ENCODE measurements at places on chromosomes 2 and 18.

DNA sequence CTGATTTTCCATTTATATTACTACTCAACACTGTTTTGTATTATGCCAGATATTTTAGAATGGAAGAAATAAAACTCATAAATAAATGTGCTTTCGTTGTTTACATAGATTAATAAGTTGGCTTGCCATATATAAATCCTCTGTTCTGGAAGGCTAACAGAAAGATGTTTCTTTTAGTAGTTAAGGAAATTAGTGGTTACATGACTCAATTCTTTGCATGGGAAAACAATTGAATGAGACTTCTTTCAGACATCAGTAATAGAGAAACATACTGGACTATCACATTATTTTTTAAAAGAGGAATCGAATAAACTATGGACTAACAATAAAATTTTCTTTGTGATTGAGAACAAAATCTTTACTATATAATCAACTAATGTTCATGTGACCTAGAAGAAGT is 336.5 kb downstream of the KCNS3 start:
- no peak overlapping the region for H3K4me3 ChIP-seq
- H3K27ac ChIP-seq = no peak overlapping the region
- no peaks in the 10 kb centered on the region for H3K36me3 ChIP-seq
- no peaks in the 10 kb centered on the region for H3K4me1 ChIP-seq
- H3K27me3 ChIP-seq = no peaks in the 10 kb centered on the region

DNA sequence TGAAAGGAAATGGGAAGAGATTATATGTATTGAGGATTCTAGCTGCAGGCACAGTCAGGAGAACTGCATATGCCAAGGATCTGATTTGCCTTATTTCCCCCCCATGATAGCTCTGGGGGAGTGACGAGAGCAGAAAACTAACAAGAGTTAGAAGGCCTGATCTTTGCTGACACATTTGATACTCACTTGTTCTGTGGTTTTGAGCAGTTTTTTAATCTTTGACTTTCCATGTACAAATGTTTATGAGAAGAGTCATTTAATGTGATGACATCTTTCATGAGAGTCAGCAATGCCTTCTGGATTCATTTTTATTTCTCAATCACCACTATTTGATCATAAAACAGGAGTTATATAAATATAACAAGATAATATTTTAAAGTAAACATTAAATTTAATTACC is 12.7 kb upstream of the SERPINB7 start:
- H3K4me3 ChIP-seq = no peak overlapping the region
- H3K4me1 ChIP-seq = no peaks in the 10 kb centered on the region
- no peak overlapping the region for H3K27ac ChIP-seq

GRCh38 chr2:70922235-70923234 is 13.2 kb upstream of the ATP6V1B1 start:
- no peak for DNase-seq
- no peak overlapping the region for H3K27ac ChIP-seq
- no peaks in the 10 kb centered on the region for H3K4me1 ChIP-seq
- H3K27me3 ChIP-seq = peaks cover 11% of the 10 kb centered on the region
- no peaks in the 10 kb centered on the region for H3K36me3 ChIP-seq
- H3K4me3 ChIP-seq = no peak overlapping the region

DNA sequence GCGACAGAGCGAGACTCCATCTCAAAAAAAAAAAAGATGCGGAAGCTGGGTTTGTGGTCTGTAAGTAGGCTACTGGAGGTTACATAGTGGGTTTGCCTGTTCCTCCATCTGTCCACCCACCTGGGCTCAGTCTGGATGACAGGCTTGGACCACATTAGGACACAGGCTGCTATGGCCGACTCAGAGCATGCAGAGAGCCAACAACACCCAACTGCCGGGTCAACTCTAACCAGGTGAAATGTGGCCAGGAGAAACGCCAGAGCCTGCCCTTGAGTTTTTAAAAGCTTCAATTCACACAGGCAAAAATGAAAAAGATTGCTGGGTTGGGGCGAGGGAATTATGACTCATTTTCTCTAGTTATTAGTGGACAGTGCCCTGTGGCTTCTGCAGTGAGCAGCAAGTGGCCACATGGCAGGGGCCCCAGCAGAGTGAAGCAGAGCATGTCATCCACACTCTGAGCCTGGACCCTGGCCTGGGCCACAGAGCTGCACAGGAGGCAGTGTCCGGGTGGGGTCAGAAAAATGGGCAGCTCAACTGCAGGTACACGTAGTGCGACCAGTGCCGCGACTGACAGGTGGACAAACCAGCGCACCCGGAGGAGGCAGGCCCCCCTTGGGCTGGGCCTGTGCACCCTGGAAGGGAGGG is 67.4 kb downstream of the BIN1 start:
- no peaks in the 10 kb centered on the region for H3K27me3 ChIP-seq
- H3K36me3 ChIP-seq = no peaks in the 10 kb centered on the region
- H3K4me3 ChIP-seq = no peak overlapping the region
- peaks cover 12% of the 10 kb centered on the region for H3K4me1 ChIP-seq

- no peaks in the 10 kb centered on the region for H3K27me3 ChIP-seq
- no peaks in the 10 kb centered on the region for H3K36me3 ChIP-seq
- no peak overlapping the region for H3K27ac ChIP-seq
- no peaks in the 10 kb centered on the region for H3K4me1 ChIP-seq
- H3K4me3 ChIP-seq = no peak overlapping the region
Measured at GRCh38 chr2:209323738-209324137, 100.1 kb upstream of the MAP2 start.

GRCh38 chr2:147398996-147399395 is 445.8 kb upstream of the ACVR2A start:
- no peaks in the 10 kb centered on the region for H3K4me1 ChIP-seq
- peaks cover 8% of the 10 kb centered on the region for H3K27me3 ChIP-seq
- H3K27ac ChIP-seq = no peak overlapping the region
- DNase-seq = no peak
- no peak overlapping the region for H3K4me3 ChIP-seq

Data from activated CD4-positive, alpha-beta memory T cell treated with anti-CD3 and anti-CD28 coated beads, Interleukin-2, amount 10 ng/mL, durations not matched to agents 7 days and 5 days (primary cell).